ENCODE measurements at places on chromosomes 3 and 15.
A peak's percentile ranks its signal among the peaks of the same experiment; 100 is the strongest.

DNA sequence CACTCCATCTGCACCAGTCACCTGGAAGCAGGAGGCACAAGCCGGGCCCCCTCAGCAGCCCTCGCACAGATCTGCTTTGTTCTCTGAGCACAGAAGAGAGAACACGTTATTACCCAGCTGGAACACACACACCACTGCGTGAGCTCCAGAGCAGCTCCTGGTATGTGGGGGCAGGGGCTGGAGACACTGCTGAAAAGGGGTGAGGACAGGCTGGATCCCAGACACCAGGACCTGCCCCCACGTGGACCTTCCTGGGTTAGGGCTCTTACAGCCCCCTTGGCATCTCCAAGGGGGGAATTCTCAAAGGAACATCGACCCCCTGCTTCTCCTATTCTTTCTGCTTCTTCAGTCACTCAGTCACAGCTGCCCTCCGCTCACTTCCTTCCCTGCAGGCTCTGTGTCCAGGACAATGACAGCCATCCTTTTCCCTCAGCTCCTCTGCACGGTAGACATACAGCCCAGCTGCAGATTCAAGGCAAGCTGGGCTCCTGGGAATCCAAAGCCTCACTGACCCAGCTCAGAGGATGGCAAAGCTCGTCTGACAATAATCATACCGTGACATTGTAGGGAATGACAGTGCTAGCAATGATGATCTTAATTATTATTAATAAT, 33.7 kb downstream of the PRR20G start:
- no peak for DNase-seq

DNA sequence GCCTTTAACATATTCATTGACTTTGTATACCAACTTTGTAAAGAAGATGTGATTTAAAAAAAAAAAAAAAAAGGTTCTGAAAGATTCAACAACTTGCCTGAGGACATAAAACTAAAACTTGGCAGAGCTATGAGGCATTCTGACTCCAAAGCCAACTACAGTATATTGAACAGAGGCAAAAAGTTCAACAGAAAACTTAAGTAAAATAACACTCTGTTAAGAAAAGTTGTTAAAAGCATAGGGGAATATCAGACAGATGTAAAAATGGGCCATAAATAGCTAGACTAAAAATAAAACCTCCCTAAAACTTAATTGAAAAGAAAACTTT, 23.4 kb downstream of the GOLIM4 start:
- DNase-seq = no peak

GRCh38 chr3:181752202-181752671, 40.5 kb downstream of the SOX2 start:
- no peak for DNase-seq

- DNase-seq = no peak
Measured at GRCh38 chr15:70142322-70143191, 44.8 kb upstream of the TLE3 start.

DNA sequence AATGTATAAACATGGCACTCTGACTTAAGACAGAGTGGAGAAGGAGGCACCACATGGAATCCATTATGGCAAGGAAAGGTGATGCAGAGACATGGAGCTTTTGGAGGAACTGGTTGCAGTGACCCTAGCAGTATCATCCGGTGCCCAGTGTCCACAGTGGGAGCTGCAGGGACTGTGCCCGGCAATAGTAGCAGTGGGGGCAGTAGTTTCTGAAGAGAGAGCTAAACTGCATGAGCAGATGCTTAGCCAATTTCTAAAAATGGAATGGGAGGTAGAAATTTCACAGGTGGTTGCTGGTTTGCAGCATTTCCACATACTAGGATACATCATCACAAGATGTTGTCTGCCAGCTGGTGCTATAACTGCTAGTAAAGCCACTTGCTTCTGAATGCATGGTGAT, 7.8 kb upstream of the TM2D3 start:
- no peak for DNase-seq

DNA sequence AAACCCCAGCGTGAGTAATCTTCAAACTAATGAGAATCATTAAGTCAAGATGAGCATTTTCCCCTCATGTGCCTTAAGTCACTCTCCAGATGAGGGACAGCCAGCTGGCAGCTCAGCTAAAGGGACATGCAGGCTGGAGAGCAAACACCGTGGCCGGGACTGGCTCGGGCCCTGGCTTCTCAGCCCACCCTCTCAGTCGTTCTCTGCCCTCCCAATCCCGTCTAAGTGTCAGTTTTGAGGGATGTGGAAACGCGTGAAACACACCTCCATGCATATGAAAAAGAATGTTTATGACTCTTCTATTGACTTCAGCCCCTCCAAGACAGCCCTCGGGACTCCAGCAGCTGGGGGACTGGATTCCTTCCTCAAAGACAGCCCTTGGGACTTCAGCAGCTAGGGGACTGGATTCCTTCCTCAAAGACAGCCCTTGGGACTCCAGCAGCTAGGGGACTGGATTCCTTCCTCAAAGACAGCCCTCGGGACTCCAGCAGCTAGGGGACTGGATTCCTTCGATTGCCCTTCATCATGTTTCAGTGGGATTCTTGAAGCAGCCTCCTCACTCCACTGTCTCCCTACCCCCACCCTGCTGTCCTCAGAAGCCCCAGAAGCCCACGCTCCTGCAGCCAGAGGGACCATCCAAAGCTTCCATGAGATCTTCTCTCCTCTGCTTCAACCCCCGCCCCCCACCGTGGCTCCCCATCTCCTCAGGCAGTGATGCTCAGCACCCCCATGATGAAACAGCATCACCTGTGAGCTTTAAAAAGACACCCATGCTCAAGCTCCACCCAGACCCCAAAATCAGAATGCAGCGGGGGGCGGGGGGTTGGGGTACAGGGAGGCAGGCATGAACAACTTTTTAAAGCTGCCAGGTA, 228.9 kb downstream of the XXYLT1 start:
- no peak for DNase-seq

DNA sequence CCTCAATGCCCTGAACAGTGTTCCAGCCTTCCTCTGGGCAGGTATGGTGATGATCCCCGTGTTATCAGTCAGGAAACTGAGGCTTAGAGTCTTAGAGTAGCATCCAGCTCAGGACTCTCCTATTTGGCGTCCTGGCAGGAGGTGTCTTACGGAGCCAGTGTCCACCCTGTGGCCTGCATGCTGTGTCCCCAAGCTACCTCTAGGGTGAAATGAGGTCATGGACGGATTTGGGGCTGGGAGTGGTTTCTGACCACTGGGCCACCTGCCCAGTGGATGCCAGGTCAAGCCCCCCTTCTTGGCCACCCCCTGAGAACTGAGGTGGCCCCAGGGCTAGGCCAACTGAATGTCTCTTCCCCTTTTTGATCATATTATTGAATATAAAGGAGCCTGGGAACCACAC, 27.2 kb upstream of the SLC6A6 start:
- DNase-seq = no peak

DNA sequence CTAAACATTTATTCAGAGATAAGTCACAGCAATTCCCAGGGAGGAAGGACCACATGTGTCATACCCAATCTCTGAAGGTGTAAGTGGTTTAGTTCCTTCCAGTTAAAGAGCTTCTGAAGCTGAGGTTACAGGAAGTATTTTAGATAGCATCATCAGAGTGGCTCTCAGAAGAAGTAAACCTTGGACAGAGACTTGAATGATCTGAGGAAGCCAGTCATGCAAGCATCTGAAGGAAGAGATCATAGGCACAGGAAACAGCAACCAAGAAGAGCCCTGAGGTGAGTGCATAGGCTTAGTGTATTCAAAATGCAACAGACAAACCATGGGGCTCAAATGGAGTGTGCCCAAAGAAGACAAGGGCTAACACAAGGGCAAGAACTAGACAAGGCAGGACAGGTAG, 210.3 kb downstream of the ULK4 start:
- DNase-seq = no peak

DNA sequence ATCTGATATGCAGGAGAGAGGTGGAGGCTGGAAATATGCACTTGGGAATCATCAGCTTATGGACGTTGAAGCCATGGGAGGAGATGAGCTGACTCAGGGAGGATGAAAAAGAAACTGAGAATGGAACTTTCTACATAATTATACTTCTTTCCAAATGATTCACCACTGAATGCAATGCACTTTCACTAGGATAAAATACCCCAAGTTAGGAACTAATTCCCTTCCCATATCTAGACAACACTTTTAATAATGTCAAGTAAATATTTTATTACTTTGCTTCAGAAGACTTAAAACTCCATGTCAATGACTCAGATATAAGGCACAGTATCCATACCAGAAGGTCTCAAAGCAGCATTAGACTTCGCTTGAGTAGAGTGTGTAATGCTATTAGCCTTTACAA, 24.2 kb downstream of the NPTN start:
- no peak for DNase-seq

DNA sequence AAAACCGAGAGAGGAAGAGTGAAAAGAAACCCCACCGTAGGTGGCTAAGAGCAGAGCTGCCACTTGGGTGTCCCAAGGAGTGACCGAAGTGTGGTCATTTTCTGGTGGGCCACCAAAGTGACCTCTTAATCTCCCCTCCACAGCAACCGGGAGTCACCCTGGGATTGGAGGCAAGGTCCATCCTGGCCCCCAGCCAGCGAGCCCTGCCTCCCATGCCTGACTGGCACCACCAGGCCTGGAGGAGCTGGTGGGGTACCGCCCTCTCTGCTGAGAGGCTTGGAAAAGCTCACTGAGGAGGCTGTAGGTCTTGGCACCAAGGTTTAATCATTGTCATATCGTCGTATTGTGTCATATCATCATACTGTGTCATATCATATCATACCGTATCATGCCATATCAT, 74.0 kb upstream of the TRPM1 start:
- DNase-seq = no peak

DNA sequence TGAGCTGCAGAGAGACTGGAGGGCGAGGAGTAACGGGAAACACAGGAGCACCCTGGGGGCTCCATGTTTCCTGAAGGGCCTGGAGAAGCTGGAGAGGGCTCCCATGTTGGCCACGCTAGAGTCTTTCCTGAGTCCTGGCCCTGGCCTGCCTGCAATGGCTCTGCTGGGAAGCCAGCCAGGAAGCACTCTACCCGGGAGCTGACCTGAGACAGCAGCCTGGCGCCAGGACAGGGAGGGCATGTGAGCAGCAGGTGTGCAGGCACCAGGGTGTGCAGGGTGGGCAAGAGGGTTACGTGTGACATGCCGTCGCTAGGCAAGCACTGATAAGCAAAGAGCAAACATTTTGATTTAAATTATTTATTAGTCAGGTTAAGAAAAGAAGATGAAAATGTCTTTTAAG, 301.4 kb downstream of the OCA2 start:
- DNase-seq = no peak

DNA sequence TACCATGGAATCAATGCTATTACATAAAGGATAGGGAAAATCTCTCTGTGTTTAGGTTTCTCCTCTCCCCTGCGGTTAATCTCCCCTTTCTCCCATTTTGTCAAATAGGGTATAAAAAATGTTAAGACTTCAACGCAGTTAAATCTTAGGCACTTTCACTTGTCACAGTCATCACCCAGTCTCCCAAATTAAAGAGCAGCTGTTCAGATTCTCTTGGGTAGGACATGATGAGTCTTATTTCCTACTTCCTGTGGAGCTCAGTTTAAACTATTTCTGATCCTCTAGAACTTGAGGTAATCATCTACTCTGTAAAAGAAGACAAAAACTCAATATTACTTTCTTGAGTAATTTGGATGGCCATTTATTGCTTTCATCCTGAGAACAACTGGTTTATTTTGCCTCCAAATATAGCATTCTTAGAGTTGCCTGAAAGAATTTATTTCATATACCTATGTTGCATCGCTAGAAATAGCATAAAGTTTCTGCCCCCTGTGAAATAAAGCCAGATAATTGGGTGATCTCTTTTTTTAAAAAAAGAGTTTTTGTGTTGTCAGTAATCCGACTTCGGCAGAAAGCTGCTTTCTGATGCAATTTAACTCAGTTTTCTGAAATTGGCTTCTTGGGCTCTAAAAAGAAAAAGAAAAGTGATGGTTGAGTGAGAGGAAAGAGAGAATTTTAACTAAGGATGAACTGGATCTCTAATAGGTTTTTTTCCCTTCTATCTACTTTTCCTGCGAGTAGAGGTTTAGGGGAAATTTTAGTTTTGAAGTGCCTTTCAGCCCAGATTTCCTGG, 20.7 kb downstream of the RAP2B start:
- no peak for DNase-seq

DNA sequence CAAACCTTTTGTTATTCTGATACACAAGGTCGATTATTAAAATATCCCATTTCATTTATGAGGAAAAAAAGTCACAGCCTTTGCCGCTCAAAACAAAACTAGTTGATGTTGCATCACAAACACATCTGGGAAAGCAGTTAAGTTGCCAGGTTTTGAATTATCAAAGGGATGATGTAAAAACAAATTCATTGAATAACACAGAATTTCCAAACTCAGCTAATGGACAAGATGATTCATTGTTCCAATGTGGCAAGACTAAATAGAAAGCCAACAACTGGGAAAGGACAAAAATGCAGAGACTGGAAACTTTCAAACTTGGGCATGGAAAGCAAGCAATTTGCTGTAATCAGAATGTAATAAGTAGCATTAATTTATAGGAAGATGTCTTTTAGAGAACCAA, 610.0 kb upstream of the ZNF385D start:
- DNase-seq = no peak

DNA sequence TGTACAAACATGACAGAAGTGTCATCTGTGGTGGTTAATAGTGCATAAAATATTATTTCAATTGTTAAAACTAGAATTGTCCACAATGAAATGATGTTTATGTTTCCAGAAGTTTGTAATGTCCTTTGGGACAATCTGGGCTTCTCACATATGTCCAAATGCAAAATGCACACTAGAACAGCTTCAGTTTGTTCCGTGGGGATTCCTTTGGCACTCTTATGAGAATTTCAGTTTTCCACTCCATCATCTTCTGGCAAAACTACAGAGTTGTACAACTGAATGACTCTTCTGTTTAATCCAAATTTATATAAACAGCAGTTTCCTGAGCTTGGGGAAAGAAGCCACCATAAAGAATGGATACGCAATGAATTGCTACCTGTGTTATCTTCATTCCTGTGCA, 2.0 kb upstream of the OR5H6 start:
- DNase-seq = no peak

DNA sequence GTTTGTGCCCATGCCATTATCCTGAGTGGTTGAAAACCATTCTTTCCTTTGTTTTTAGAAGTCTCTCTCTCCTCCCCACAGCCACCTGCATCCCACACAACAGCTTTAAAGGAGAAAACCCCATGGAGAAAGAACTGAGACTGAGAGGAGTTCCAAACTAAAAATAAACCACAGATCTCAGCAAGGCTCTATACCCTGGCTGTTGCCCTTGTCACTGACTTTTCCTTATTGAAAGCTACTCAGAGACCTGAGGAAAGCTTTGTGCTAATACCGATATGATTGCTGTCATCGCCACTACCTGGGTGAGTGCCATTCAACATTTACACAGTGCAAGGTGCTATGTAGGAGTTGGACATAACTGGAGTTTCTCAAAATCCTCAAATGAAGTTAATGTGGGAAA, 55.5 kb upstream of the RASGRP1 start:
- no peak for DNase-seq

- peak; percentile 61 for DNase-seq
Measured at GRCh38 chr15:77002954-77003912, 8.3 kb downstream of the PSTPIP1 start.

GRCh38 chr3:170839518-170840100, 30.4 kb downstream of the RPL22L1 start:
- DNase-seq = no peak

- DNase-seq = no peak
Measured at GRCh38 chr3:160001850-160002623, 13.4 kb downstream of the IL12A start.

Data from activated T-helper 9 cell treated with anti-CD3 and anti-CD28 coated beads, Interleukin-2, amount 50 U/mL, for 16 hours (primary cell).